ENCODE measurements at places on chromosomes 2 and 18.

DNA sequence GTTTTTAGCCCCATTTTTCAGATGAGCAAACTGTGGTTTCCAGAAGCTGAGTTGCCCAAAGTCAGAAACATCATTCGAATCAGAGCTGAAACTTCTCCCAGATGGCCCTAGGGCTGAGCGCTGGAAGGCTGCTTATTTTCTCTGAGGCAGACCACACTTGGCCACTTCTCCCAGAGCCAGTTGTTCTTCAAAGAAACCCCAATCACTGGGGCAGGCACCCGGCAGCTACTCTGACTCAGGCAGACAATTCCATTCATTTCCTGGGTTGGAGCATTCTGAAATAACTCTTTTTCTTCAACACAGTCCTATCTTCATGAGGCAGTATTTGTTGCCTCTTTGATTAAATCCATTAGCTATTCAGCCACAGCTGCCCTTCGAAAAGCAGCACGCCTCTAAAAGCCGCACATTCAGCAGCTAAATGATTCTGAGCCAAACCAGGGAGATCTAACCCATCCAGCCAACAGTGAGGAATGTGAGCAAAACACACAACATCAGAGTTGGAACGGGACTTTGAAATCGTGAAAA is 40.9 kb downstream of the LRATD1 start:
- no peak for DNase-seq

GRCh38 chr2:70887550-70888246 is 48.0 kb upstream of the ATP6V1B1 start:
- no peak for DNase-seq

DNA sequence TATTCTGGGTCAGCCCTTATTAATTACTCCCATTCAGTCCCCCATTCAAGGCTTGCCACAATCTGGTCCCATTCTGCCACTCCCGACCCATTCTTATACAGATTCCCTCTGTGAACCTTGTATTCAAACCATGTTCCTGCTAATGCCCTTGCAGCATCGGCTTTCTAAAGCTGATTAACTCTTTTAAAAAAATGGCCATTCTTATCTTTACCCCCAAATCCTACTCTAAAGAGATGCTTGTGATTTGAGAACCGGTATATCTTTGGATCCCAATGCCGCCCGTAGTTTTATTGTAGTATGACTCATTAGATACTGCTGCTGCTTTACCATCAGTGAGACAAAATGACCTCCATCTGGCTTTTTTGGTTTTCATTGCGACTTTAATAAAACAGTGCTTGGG is 72.2 kb downstream of the XRCC5 start:
- DNase-seq, result no peak

- DNase-seq, result no peak
These were observed 352.7 kb downstream of the AKAIN1 start for GRCh38 chr18:4844320-4844719.

DNA sequence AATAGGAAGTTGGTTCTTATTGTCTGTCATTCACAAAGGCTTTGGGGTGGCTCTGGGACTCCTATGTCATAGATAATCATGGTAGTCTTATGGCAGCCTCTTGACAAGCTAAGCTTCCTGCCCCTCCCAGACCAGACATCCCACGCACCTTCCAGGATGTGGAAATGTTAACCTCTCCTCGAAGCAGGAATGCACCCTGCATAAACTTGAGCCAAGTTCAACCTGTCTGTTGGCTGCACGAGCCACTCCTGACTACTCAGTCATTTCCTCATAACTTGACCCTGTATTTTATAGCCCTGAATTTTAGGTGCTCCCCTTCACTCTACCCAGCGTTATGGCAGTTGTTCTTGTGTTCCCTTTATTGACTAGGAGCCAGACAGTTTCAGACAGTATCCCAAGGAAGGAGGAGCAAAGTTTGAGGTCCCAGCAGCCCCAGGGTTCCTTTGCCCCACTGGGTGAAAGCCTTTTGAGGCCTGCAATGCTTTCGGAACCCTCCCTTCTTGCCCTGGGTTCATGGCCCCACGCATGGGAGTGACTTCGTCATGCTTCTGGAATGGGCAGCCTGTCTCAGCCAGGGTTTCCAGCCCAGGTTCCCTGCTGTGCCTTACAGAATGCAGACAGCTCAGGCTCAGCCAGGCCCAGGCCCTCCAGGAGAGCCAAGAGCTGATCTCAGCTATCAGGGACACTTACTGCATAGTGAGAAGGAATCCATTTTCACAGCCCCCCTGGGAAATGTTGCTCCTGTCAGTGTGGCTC is 15.6 kb upstream of the INO80C start:
- peak; percentile 61 for DNase-seq

- DNase-seq, result no peak
These were observed 82.4 kb downstream of the RTN4 start for GRCh38 chr2:54967759-54968365.

- DNase-seq, result no peak
These were observed 25.5 kb upstream of the CIB4 start for GRCh38 chr2:26666671-26667070.

DNA sequence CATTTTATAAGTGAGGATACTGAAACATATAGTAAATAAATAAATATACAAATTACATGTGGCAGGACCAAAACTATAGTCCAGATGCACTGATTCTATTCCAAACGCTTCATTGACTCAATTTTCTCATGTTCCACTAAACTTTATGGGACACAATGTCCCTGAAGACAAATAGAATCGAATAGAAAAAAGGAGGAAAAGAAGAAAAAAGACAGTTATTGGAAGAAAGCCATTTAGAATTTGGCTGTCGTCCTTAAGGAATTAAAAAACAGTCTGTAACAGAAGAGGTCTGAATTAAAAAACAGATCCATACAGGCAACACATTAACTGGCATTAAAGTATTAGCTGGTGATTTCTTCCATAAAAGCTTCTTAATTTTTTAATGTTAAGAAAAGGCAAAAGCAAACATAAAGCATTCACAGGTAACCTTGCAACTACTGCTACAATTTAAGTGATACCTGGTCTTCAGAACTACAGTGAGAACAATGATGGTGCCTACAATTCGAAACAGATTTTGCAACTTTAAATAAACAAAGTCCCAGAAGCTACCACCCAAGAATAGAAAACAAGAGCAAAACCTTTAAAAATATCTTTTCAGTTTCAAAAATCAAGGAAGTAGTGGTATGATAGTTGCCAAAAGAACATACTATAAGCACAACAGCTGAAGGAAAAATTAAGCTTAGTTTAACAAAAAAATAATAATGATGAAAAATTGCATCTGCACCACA is 17.4 kb upstream of the CHAC2 start:
- no peak for DNase-seq

All from mammary epithelial cell (primary cell).